Panc1 (cell line): ENCODE measurements at places on chromosomes 4 and X. TPM values are rescaled to one million over a fixed set of nuclear protein-coding genes. Genes with fewer than 3 reads are reported as not detected.

DNA sequence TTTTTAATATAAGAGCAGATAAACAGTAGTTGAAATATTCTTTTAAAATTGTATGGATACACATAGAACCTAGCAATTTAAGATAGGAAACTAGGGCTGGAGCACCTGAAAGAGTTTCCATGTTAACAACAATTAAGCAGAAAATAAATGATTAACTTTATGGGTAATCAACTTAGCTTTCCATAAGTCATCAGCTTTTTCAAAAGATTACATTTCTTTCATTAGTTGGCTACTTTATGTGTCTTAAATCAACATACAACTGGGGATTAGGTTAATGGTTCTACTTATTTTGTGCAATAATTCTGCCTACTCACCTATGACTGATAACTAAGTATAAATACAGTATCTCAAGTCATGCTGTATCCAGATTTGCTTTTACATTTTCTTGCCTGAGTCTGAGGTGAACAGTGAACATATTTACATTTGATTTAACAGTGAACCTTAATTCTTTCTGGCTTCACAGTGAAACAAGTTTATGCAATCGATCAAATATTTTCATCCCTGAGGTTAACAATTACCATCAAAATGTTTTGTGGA is at the start of gene ANXA10:
ANXA10 (plus strand) TSS at position 362 of the 537 bp plus-strand sequence; CDS start at position 526, 164 bp downstream.
- DNase-seq: no peak

GRCh38 chrX:134544513-134545151 is 84.7 kb downstream of the HPRT1 start:
- no peak for DNase-seq

DNA sequence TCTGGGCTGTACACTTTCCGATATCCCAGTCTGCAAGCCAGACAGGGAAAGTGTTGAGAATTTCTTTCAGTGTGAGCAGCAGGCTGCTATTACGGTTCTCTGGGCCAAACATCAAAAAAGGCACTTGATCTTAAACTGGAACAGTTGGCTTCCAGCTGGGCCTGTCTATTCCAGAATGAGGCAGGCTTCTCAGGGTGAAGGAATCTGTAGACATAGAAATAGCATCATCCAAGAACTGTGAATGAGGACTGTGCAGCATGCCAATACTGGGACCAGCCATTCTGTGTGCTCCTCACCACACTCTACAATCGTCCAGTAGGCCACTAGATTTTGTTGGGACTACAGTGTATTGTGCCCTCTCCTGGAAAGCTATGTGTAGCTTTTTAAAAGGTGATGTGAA is 31.1 kb downstream of the ART3 start:
- DNase-seq: no peak

GRCh38 chr4:151955721-151956380 is 195.0 kb upstream of the GATB start:
- DNase-seq: no peak

DNA sequence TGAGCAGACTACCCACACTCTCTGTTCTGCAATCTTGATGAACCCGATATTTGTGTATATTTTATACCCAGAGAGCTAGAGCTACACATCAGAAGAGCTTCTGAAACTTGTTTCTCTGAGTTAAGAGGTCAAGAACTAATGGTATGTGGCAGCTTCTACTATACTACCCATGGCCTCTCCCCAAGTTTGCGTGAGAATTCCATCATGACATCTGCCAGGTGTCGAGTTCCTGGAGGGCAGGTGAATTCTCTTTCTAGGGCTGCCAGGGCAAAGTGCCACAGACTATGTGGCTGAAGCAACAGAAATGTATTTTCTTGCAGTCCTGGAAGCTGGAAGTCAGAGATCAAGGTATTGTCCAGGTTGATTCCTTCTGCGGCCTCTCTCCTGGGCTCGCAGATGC is 4.4 kb downstream of the SORCS2 start:
- DNase-seq: no peak

DNA sequence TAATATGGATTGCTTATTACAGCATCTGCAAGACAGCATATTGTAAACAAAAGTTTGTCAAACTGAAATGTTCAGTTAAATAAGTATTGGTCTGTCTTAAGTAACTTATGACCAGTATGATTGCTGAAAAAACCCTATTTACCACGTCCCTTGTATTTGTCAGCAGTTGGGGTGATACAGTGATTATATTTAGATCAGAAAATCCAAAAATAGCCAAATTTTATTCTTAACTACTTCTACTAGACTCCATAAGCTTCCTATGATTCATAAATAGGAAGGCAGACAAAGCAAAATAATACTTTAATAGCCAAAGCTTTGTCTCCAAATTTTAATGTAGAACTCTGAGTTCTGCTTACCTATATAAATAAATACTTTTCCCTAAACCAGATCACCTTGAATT is 45.3 kb downstream of the TBCK start:
- DNase-seq: no peak

DNA sequence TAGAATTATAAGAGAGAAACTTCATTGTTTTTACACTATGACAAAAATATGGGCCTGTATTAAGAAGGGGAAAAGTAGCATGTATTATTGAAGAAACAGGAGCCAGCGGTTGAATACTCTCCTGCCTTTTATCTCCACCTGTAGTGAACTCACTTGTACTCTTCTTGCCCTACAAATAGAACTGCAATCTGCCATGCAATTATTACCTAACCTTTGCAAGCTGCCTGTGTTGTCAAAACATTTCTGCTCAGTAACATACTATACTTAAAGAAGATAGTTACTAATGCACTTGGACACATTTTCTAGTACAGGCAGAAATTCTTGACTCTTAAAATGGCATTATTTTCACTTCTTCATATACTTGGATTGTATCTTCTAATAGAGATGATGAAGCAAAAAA is 818.4 kb upstream of the GRID2 start:
- DNase-seq: no peak

GRCh38 chrX:121146059-121146628 is 98.7 kb downstream of the GLUD2 start:
- no peak for DNase-seq

- no peak for DNase-seq
Observed at GRCh38 chrX:126164226-126164625, 1.9 kb downstream of the DCAF12L2 start.

- no peak for DNase-seq
Observed at GRCh38 chrX:76657499-76657898, 230.0 kb downstream of the MAGEE1 start.

GRCh38 chrX:30589146-30589888 is 11.8 kb upstream of the TASL start:
- no peak for DNase-seq

DNA sequence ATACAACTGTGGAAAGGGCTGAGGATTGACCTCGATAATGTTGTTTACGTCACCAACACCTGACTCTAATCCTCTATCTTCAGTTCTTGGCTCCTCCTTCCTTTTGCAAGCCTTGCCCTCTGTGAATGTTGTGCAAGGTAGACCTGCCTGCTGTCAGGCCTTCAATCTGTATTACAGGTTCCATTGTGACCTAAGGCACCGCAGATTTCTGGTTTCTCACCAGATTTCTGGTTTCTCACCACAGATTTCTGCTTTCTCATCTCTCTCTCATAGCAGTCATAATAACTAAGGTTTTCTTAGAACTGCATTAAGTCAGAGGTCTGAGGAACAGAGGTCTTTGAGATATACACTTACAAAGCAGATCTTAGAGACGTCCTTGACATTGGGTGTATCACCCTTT is 51.5 kb upstream of the ETNPPL start:
- DNase-seq: no peak

- no peak for DNase-seq
Observed at GRCh38 chr4:182873289-182873688, 43.9 kb downstream of the DCTD start.

DNA sequence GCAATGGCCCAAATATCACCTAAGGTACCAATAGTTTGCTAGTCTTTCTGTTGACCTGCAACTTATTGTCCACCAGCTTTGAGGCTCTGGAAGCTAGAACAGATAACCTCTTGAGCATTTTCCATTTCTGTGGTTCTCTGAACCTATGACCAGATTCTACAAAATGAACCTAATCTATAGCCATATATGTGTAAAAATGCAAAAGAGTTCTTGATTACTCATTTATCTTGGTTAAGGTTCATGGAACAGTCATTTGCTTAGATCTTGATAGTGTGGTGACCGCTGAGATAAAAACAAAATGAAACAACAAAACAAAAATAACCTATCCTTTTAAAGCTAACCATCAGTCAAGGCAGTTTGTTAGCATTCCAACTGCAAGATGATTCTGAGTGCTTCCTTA is 9.3 kb upstream of the GATB start:
- no peak for DNase-seq

GRCh38 chr4:8254076-8254475 is 15.5 kb upstream of the HTRA3 start:
- DNase-seq: no peak

- DNase-seq: no peak
Observed at GRCh38 chr4:34814266-34814665, 1430.0 kb downstream of the ARAP2 start.

- DNase-seq: no peak
Observed at GRCh38 chr4:103010804-103011203, 8.7 kb downstream of the SLC9B1 start.

DNA sequence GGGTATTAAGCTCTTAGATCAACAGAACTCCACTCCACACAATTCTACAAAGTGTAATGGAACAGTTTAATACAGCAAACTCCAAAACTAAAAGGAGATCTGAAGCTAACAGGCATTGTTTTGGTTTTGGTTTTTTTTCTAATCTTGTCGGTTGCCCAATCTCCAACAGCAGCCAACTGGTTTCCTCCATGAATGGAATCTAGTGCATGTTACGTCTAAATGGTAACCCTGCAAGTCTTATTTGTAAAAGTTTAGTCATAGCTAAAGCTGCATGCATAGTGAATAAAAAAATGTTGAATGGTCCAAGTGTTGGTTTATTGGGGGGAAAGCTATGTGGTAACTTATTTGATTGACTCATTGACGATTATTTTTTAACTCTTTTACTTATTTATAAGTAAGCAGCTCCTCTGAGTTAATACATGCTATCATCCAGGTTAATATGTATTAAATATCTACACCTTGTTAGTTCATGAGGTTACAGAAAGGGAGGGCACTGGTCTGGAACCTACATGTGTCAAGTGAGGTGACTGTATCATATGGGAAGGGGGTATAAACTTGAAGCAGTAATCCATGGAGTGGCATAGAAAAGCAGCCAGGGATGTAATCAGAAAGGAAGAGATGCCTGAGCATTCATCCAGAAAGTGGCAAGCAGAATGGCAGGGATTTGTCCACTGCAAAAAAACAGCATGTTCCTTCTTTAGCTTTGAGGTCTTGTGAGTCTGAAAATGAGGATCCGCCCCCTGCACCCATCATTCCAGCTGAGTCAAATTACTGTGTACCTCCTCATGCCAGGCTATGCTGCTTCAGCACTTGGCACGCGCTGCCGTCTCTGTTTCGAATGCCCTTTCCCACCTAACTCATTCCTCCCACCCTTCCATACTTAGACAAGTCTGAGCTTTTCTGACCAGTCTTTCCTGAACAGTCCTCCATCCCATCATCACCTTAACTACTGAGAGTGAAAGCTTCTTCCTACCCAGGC is 81.7 kb downstream of the PDGFC start:
- DNase-seq: no peak

DNA sequence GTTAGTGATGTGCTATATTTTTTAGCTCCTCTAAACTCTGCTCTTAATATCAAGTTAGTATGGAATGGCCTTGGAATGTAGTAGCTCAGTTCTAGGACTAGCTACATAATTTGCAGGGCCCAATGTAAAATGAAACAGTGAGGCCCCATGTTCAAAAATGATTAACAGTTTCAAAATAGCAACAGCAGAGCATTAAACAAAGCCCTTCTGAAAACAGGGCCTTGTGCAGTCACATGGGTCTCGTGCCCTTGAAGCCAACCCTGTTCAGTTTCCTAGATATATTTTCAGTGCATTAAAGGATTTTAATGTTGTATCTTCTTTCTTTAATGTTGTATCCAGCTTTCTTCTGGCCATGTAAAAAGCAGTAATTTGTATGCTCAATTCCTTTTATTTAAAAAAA is 82.1 kb downstream of the TASL start:
- no peak for DNase-seq

DNA sequence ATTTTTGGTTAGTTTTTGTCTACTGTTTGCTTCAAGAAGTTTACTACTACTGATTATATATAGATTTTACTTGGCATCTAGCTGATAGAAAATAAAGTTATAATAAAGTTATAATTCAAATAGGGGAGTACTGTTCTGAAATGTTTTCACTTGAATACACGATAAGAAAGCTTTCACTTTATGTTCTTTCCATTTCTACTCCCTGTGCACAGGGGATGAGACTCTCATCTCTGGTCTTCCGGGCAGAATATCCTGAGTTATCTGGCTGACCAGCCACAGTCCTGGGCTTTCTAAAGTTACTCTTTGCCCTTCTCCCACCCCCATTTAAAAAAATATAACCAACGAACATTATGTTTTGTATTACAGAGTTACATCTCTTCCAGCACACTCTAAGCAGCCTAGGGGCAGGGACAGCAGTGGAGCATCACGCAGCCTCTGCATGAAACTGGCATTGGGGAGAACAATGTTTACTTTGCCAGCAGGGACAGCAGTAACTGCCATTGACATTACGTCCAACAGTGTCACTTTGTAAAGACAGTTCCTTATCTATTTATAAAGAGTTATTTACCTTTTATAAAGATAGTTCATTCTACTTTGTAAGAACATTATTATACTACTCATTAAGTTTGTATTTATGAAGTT is 64.3 kb downstream of the METTL14 start:
- no peak for DNase-seq

DNA sequence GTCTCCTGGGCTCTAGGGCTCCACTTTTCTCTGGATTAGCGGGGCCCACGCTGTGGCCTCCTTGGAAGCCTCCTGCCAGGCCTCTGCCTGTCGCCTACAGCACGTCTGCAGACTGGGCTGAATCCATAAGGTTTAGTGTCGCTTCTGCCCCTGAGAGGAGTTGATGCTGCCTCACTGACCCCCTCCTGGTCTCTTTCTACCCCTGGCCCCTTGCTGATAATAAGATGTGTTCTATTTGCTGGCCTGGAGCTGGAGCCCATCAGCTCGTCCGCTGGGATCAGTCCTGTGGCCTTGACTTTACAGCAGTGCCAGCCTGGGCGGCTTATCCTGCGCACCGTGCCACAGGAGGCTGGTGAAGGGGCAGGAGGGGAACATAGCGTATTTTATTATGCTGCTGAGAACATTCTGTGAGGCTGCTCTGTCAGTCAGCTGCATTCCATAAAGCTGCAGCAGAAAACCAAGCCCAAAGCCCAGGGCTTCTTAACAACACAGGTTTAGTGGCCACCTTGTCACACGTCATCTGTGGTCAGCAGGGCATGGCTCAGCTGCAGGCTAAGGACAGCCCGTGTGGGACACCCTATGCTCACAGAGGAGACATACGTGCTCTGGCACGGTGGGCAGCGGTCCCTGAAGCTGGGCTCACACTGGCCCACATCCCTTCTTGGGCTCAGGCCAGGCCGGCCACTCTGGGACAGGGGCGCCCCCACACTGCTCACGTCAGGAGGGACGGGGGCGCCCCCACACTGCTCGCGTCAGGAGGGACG is 29.3 kb upstream of the HGFAC start:
- no peak for DNase-seq

The MGAT4D gene
- not detected for total RNA-seq

The UBE2A gene
- total RNA-seq: 110 TPM

The GUCY1B1 gene
- total RNA-seq: 0.36 TPM

The FOXR2 gene
- total RNA-seq: not detected

The KLHL13 gene
- 0.82 TPM for total RNA-seq

The RGS12 gene
- total RNA-seq: 24.3 TPM

The CHRDL1 gene
- 0.08 TPM for total RNA-seq

The IQCM gene
- total RNA-seq: not detected

The LRCH2 gene
- 0.13 TPM for total RNA-seq

The MMRN1 gene
- total RNA-seq: not detected

The LDB2 gene
- not detected for total RNA-seq

The KIT gene
- 1.5 TPM for total RNA-seq
